Glutamatergic neuron (in vitro differentiated cells): ENCODE measurements at places on chromosomes 12 and 14. TPM values are rescaled to one million over a fixed set of nuclear protein-coding genes. Genes with fewer than 3 reads are reported as not detected.
A peak's percentile ranks its signal among the peaks of the same experiment; 100 is the strongest.

Gene ERP27
- not detected for total RNA-seq

Gene FSCB
- not detected for total RNA-seq

Gene MDGA2
- 0.39 TPM for total RNA-seq

Gene ZBTB42
- total RNA-seq = 6.0 TPM

Gene BLTP3B
- total RNA-seq = 25.7 TPM

Gene TPPP2
- not detected for total RNA-seq

Gene PROX2
- not detected for total RNA-seq

Gene RERG
- total RNA-seq = not detected

DNA sequence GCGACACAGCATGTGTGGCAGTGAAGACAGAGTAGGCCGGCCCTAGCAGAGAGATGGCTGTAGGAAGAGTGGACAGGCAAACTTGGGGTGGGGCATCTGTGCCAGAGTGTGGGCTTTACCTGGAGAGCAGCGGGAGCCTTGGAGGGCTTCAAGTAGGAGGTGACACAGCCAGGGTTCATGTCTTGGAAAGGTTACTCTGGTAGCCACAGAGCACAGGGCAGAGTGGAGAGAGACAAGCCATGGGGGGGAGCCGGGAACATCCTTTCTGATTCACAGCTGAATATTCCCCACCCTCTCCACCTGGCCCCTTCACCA is 53.5 kb upstream of the DIO3 start:
- H3K4me3 ChIP-seq = no peak overlapping the region
- no peak for DNase-seq
- peaks cover 2% of the 10 kb centered on the region for H3K27me3 ChIP-seq
- peaks cover 2% of the 10 kb centered on the region for H3K4me1 ChIP-seq
- H3K36me3 ChIP-seq = peaks cover 12% of the 10 kb centered on the region

GRCh38 chr12:102043928-102044327 is 17.9 kb downstream of the WASHC3 start:
- no peaks in the 10 kb centered on the region for H3K27me3 ChIP-seq
- no peak overlapping the region for H3K27ac ChIP-seq
- no peak for DNase-seq

- no peak overlapping the region for H3K4me3 ChIP-seq
- no peaks in the 10 kb centered on the region for H3K27me3 ChIP-seq
- H3K36me3 ChIP-seq = no peaks in the 10 kb centered on the region
- no peak overlapping the region for H3K27ac ChIP-seq
Measured at GRCh38 chr14:30375296-30375892, 183.6 kb upstream of the G2E3 start.

GRCh38 chr12:65152596-65152995 is 16.8 kb upstream of the LEMD3 start:
- no peak for DNase-seq
- peaks cover 2% of the 10 kb centered on the region for H3K27me3 ChIP-seq
- H3K36me3 ChIP-seq = no peaks in the 10 kb centered on the region
- H3K4me1 ChIP-seq = no peaks in the 10 kb centered on the region

DNA sequence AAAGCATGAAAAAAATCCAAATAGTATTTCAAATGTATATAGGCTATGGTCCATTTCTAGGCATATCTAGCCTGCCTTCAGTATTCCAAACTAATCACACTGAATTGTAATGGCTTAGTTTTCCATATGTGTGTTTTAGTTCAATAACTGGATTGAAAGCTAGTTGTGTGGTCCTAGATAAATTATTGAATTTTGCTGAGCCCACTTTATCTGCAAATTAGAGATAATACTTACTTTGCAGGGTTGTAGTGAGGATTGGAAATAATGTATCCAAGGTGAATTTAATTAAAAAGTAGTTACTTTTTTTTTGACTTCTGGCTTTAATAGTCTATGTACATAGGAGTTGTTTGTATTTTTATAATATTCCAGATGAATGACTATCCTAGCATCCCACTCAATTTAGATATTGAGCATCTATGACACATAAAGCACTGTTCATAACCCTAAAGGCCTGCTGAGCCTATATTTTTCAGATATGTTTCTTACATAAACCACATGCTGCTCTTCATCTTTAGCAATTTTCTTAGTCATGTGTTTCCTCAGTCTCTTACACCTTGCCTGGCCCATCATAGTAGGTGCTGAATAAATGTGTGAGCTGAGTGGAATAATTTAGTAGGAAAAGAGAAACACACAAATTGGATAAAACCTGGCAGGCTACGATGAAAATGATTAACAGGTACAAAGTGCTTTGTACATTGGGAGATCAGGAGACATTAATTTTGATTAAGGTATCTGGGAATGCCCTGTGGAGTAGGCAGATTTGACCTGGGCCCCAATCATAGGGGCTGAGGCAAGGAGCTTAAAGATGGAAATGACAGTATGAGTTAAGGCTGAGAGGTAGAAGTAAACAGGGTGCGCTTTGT is 1.1 kb upstream of the ATP23 start:
- H3K27ac ChIP-seq = peak overlapping the region; percentile 90
- H3K27me3 ChIP-seq = peaks cover 6% of the 10 kb centered on the region
- no peak for DNase-seq
- peaks cover 5% of the 10 kb centered on the region for H3K4me1 ChIP-seq
- no peaks in the 10 kb centered on the region for H3K36me3 ChIP-seq
- H3K4me3 ChIP-seq = peak overlapping the region; percentile 95

- H3K27ac ChIP-seq = no peak overlapping the region
- no peak overlapping the region for H3K4me3 ChIP-seq
- no peaks in the 10 kb centered on the region for H3K27me3 ChIP-seq
- H3K4me1 ChIP-seq = peaks cover 33% of the 10 kb centered on the region
- no peak for DNase-seq
- peaks cover 4% of the 10 kb centered on the region for H3K36me3 ChIP-seq
Measured at GRCh38 chr14:89267656-89268055, 149.4 kb downstream of the FOXN3 start.

DNA sequence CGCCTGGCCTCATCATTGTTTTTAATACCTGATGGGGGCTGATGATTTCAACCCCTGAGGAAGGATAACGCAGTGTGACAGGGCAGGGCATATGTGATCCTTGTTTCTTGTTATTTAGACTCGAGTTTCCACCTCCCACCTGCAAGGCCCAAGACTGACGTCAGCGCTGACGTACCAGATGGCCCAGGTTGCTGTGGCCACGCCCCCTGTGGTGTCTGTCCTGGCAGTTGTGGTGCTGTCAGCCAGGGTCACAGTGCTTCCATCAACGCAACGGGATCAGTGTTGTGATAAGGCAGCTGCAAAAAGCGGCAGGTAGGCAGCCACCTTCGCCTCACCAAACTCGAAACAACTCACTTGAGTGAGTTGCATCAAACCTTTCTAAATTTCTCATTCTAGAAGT is 18.4 kb downstream of the DDX51 start:
- H3K4me3 ChIP-seq = no peak overlapping the region
- H3K27ac ChIP-seq = no peak overlapping the region

DNA sequence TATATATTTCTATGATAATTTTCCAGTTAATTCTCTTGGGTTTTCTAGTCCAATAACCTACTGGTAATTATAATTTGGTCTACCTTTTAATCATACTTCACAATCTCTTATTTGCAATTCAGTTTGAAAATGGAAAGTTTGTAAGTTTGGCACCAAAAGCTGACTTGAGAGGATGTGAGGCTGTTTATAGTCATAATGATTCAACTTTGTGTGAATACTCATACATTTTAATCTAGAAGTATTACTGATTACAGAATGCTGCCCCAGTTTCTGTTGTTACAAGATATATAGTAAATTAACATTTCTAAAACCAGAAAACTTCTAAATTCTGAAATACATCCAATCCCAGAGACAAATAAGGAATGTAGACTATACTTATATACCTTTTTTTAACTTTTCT is 158.2 kb downstream of the SLC38A4 start:
- H3K4me1 ChIP-seq = peaks cover 4% of the 10 kb centered on the region
- H3K27ac ChIP-seq = no peak overlapping the region
- no peak overlapping the region for H3K4me3 ChIP-seq
- no peaks in the 10 kb centered on the region for H3K36me3 ChIP-seq
- DNase-seq = no peak

DNA sequence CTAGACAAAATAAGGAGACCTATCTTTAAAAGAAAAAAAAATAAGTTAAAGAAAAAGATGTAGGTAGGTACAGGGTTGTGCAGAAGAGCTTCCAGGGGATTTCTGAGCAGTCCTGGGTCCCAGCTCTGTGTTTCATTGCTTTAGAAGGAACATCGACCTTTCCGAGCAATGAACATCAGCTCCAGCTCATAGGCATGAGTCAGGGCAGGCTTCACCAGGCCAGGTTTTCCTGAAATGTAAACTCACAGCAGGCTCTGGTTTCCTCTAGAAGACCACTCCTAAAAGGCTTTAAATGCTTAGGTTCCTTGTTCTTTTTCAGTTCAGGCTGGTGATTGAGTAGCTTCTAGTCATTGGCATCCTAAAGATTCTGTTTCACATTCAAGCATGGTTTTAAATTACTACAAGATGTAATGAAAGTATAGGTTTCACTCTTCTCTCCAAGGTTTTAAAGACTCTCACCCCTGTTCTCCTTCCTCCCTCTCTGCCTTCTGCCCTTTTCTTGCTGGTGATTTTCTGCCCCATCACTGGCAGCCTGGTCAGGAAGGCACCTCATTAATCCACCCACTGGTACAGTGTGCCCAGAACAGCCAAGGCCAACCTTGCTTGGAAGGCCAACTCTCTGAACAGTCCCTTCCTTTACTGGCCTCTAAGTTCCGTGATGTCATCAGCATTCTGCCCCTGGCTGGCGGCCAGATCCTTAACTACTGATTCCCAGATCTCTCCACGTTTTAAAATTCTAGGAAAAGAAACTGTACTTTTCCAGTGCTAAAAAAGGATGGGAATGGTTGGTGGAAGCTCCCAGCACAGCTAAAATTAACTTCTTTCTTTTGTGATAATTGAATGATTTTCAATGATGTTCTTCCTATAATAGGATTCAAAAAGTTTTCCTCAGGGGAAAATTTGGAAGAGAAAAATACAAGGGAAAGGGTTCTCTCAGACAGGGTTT is 109.4 kb upstream of the HIF1A start:
- H3K4me1 ChIP-seq = peaks cover 13% of the 10 kb centered on the region
- H3K27me3 ChIP-seq = no peaks in the 10 kb centered on the region
- no peaks in the 10 kb centered on the region for H3K36me3 ChIP-seq
- H3K27ac ChIP-seq = no peak overlapping the region

DNA sequence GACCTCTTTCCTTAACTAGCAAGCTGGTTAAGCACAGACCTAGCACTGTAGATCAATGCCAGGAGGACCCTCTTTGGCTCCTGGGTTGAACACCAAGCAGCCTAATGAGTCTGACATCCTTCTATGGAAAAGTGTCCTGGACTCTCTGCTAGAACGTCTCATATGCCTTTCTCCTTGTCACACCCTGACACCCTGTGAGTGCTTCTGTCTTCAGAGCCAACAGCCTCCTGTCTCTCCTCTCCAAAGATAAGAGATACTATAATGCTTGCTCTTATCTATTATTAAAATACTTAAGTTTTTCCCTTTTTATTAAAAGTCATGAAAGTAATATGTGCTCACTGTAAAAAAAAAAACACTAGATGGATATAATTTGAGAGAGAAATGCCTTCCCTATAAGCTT is 222.7 kb downstream of the FOXN3 start:
- peaks cover 5% of the 10 kb centered on the region for H3K27me3 ChIP-seq
- H3K36me3 ChIP-seq = no peaks in the 10 kb centered on the region
- peaks cover 13% of the 10 kb centered on the region for H3K4me1 ChIP-seq
- DNase-seq = no peak
- no peak overlapping the region for H3K27ac ChIP-seq

DNA sequence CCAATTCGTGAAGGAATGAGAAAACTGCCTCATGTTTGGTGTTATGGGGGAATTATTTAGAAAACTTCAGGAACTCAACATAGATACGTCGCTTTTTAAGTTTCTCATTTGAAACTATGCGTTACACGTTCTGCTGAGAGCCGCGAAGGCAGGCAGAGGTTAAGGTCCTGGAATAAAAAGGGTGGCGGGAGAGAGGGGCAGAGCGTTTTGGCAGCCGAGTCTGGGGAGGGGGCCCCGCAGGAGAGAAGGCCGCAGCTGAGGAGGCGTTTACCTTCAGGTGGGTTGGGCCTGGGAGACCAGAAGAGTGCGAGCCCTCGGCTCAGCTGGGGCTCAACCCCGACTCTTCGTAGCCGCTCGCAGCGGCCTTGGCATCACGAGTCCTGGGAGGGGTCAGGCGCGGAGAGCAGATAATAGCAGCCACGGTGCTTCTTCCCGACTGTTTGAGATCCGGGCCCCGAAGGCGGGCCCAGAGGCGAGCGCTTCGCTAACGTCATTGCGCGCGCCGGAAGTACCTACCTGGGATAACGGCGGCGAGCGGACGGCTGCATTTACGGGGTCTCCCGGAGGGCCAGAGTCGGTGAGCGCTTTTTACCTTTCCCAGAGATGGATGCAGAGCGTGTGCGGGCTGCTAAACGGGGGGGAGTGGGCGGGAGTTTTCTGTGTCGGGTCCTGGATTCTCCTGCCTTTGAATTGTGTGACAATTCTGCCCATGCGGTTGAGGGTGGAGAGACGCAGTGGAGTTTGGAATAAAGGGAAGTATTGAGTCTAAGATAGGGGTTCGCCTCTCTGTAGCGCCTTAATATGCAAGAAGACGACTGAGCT is at the start of the genes PPHLN1 and ZCRB1:
Gene PPHLN1 (plus strand): TSS at position 515 of the 822 bp plus-strand sequence. CDS start 9,736 bp downstream, outside the sequence.
Gene ZCRB1 (minus strand): TSS at position 442 of the 822 bp plus-strand sequence. CDS start 1,992 bp downstream, outside the sequence.
- H3K27me3 ChIP-seq = no peaks in the 10 kb centered on the region
- peak; percentile 85 for DNase-seq
- H3K27ac ChIP-seq = peak within 1 kb of the TSS; percentile 90

DNA sequence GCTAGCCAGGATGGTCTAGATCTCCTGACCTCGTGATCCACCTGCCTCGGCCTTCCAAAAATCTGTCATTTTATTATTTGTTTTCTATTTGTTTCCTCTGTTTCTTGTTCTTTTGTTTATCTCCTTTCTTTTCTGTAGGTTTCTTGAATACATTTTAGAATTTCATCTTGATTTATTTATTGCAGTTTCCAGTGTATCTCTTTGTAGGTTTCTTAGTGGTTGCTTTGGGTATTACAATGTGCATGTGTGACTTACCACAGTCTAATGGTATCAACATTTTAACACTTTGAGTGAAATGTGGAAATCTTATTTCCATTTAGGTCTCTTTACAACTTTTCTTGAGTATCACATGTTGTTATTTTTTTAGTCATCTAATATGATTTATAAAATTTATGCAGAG is 29.9 kb upstream of the MUCL1 start:
- no peak overlapping the region for H3K4me3 ChIP-seq
- H3K36me3 ChIP-seq = peaks cover 4% of the 10 kb centered on the region
- no peak for DNase-seq
- peaks cover 5% of the 10 kb centered on the region for H3K27me3 ChIP-seq
- no peak overlapping the region for H3K27ac ChIP-seq
- no peaks in the 10 kb centered on the region for H3K4me1 ChIP-seq

DNA sequence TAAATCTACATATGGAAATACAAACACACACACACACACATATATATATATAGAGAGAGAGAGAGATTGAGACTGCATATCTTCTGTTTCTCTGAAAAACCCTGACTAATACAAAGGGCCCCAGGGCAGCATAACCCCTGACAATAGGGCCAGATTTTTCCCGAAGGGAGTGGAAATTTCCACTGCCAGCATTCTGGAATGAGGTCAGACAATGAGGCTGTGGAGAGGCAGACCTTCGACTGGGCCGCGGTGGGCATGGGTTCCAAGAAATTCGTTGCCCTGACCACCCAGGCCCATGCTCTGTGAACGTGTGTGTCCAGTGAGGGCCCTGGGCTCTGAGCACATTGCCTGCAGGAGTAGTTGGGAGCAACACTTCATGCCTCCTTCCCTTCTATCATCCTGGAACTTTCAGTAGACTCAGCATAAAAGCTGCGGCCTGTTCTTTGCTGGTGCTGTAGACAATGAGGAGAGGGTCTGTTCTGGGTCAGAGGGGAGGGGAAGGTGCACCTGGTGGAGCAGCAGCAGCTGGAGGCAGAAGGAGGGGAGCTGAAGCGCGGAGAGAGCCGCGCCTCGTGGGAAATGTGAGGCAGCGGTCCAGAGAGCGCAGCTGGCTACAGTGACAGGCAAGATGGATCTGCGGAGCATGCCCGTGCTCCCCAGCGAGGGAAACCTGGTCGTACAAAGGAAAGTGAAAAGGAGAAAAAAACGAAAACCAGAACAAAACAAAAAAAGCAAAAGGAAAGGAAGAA is 25.6 kb upstream of the CCDC60 start:
- peaks cover 10% of the 10 kb centered on the region for H3K27me3 ChIP-seq
- peak; percentile 77 for DNase-seq
- H3K36me3 ChIP-seq = no peaks in the 10 kb centered on the region
- peaks cover 34% of the 10 kb centered on the region for H3K4me1 ChIP-seq
